Amygdala (tissue), 56 donors: ENCODE measurements at places on chromosomes 3 and 15.
A peak's percentile ranks its signal among the peaks of the same experiment; 100 is the strongest.

DNA sequence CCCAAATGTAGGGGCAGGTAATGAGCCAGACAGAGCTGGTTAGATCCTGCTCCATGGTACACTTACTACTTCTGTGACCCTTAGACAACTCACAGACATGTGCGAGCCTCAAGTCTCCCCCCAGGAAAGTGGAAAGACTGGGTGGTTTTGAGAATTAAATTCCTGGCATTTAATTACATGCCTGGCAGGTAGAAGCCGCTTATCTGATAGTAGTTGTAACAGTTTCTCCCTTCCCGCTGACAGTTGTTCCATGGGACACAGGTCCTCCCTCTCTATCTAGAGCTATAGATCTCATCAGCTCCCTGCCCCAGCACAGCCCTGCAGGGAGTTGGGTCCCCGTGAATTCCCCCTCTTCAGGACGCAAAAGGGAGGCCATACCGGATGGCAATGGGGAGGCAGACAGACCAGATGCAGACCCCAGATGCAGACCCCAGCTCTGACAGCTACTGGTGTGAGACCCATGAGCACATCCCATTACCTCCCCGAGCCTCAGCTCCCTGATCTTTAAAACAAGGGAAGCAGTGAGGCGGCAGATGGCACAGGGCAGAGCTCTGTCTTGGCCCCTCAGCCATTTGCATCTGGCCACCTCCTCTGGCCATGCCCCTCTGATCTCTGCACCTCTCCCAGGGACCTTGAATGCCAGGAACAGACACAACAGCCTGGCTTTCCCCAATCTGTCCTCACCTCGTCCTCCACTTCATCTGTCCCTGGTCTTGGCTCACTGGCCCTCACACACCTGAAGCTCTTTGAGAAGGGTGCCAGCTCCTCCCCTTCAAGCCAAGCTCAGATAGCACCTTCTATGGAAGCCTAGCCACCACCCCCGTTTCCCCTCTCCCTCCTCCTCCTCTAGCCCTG is 34.1 kb upstream of the NR2C2 start:
- no peak for DNase-seq

- DNase-seq, result no peak
Observed at GRCh38 chr3:156461889-156462288, 93.0 kb downstream of the SSR3 start.

DNA sequence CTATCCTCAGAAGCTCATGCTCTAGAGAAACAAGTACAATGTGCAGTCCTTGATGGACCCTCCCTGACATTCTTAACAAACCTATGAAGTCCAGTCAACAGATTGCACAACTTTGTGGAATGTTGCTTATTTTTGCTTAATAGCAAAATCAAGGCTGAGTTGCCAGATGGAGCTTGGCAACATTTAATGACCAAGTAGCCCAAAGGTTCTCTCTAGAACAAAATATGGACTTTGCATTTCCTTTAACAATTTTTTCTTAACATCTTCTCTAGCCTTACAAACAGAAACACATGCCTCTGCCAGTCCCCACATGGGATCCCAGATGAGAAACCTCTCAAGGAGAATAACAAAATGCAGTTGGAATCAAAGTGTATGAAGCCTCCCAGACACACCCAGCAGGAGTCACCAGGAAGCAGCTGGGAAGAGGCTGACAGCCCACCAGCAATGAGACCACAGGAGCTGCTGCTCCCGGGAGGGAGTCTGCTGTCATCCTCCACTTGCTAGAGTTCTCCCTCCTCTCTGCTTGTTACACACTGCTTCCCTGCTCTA is 422.5 kb upstream of the CDIN1 start:
- no peak for DNase-seq

DNA sequence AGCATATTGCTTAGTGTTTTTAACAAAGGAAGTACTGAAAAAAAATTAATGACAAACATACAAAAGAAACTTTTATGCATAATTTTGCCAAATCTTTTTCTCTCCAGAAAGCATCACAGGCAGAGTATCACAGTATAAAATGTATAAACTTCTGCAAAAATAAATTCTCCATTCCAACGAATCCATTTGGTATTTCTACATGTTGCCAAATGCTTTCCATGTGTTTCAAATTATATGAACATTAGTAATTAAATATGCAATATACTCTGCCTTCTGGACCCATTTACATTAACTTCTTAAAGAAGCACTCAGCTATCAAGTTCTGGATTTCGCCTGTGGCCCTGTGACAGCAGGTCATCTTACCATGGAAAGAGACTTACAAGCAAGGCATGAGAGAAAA is 189.1 kb upstream of the ALCAM start:
- no peak for DNase-seq

DNA sequence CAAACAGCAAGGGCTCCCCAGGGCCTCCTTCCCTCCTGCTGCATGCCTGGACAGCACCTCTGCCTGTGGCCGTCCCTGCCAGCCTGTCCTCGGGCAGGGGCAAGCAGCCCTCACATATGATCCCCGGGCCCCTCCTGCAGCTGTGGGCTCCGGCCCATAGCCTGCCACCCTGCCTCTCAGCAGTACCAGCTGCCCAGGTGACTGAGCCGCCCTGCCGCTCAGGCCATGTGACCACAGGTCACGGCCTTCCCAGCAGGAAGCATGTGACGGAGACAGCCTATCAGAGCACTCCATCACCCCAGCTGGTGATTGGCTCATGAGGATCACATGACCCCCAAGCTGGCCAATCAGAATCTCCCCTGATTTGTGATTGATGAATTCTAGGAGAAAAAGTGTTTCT is 23.9 kb downstream of the ALDH1L1 start:
- no peak for DNase-seq

GRCh38 chr15:58459045-58459444 is 27.3 kb downstream of the LIPC start:
- no peak for DNase-seq

- no peak for DNase-seq
Observed at GRCh38 chr3:142657033-142657432, 60.8 kb downstream of the PLS1 start.

DNA sequence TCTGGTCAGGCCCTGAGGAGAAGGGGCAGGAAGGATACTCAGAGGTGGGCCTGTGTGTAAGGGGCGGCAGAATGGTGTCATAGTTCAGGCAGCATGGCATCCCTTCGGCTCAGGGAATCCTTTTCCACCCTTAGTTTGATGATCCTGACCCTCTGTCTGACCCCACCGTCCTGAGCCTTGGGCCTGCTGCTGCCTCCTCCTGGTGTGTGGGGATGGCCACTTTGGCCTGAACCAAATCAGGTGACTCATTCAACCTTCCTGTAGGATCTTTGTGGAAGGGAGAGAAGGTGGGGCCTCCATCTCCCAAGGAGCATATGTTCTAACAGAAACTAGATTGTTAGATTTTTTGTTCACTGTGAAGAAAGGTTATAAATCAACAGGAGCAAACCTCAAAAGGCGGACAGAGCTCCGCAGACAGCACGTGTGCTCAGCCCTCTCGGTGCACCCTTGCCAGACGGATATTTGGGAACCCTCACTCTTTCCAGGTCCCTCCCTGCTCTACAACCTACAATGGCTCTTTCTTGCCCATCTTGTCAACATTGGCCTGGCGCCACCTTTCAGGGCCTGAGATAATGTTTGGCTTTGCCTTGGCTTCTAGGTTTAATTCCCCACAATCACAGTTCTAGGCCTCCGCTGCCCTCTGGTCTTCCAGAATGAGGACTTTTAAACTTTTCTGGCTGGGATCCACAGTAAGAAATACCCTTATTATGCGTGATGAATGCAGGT is 21.7 kb downstream of the THSD4 start:
- DNase-seq, result no peak

DNA sequence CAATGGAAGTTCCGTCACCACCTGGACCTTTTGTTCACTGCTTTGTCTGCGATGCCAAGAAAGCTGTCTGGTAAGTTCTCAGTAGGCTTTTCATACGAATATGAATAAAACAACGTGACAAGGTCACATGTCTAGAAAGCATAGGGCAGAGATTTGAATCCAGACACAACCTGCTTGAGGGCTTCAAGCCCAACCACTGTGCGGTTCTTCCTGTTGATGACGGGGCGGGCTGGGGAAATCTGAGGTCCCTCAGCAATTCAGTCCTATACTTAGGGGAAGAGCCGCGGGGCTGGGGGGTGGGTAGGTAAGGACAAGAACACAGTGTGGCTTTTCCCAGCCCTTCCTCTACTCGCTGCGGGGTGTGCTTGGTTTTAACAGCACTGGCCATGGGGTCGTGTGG is 32.4 kb upstream of the SMAD3 start:
- no peak for DNase-seq

DNA sequence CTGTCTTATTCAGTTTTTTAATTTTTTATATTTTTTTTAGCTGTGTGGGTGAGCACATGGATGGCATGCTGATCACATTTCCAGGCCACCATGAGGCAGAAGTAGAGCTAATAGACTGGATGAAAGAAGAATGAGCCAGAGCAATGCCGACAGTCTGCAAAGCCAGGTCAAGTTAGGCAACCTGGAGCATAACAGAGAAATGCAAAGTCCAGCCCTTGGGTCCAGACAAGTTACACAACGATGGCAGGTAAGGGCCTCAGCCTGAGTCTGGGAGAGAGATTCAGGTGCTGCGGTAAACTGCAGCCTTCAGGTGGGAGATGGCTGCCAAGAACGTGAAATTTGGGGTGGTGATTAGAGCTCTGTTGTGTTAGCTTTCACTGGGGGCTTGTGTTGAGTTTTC is 84.0 kb upstream of the CACNA2D3 start:
- DNase-seq, result no peak

DNA sequence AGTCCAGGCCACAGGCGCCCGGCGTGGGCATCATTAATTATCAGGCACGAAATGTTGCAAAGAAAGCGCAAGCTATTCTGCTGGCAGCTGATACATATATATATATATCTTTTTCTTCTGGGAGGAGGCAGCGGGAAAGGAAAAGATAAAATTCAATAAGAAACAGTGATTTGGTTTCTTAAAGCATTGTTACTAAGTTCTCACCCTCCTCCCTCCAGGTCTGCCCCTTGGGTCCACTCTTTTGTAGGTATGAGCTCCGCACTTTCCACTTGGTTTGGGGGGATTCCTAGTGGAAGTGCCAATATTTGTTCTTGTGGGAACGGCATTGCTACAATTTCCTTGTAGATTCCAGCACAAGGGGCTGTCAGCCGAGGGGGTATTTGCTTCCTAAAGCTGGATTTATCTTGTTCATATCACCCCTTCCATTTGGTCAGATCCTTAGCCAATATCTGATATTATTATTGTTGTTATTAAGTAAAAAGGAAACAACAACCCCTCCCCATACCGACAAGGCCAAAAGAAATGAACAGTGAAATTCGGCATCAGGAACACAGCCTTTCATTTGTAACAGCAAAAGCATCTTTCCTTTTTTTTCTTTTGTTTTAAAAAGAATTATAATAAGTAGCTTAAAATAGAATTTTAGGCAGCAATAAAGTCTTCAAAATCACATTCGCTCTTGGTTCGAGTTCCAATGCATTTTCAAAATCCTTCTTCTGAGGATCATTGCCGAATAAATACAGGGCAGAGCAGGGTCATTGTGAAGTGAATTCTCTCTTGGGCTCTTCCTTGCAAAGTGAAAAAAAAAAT is 15.6 kb downstream of the ZIC1 start:
- no peak for DNase-seq

- no peak for DNase-seq
Observed at GRCh38 chr3:122668930-122669730, 11.5 kb upstream of the PARP14 start.

DNA sequence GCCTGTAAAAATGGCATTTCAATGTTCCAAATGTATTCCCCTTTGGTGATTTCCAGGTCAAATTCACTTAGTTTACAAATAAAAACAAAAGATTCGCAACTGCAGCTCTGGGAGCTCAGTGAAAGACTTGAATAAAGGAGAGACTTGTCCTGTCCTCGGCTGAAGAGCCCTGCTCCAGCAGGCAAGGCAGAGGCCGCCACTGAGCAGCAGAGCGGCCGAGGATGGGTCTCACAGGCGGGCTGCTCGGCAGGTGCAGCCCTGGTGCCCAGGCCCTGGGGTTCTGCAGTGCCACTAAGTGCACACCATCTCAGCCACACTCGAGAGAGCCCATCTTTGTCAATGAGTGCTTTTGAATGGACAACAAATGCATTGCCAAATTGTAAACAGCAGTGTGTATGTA is 856.2 kb downstream of the AGBL1 start:
- DNase-seq, result peak; percentile 36

GRCh38 chr3:123683505-123684154 is 98.8 kb upstream of the HACD2 start:
- DNase-seq, result no peak

- no peak for DNase-seq
Observed at GRCh38 chr3:116070061-116070460, 375.2 kb downstream of the LSAMP start.

DNA sequence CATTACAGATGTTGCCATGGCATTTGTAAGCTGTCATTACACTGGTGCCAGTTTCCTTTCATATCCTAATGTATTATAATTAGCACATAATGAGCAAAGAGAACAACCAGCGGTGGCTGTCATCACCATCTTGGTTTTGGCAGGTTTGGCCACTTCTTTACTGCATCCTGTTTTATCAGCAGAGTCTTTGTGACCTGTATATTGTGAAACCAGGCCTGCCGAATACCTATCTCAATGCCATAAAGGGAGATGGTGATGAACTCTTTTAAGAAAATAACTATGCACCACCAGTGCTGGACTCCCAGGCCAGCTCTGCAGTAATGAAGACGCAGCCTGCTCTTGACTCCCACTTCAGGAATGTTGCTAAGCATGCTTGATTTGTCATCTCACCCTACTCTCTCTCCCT is 458.1 kb upstream of the NR2F2 start:
- DNase-seq, result no peak

- no peak for DNase-seq
Observed at GRCh38 chr3:142285083-142285517, 59.7 kb upstream of the GK5 start.

GRCh38 chr15:35522061-35522460 is 23.9 kb downstream of the DPH6 start:
- DNase-seq, result no peak

- no peak for DNase-seq
Observed at GRCh38 chr3:108117241-108117775, 26.5 kb upstream of the CD47 start.

DNA sequence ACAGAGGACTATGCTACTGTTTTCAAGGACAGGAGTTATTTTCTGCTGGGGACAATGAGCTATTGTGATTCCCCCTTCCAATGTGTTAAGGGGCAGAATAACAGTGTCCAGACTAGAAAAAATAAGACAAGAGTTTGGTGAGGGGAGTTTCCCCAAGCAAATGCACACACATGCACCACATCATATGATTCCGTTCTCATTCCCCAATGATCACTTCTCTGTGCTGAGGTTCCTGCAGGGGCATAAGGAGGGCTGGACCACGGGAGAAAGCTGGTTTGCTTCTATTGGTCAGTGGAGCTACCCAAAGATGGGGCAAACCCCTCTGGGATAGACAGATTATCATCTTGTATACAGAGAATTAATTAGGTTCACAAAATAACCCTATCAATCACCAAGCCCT is 80.6 kb downstream of the RBPMS2 start:
- no peak for DNase-seq

DNA sequence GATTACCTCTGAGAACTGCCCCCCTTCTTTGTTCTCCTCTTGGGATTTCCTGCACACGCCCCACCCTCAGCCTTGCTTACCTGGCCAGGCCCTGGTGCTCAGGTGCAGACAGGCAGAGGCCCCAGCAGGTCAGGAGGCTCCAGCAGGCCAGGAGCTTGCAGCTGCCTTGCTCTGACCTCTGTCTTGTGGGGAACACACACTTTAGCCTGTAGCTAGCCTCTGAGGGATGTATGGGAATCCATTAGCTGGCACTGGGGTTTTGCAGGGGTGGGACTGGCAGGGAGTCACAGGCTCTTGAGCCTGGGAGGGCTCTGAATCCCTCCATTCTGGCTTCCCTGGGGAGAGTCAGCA is 2.7 kb downstream of the SMAD6 start:
- no peak for DNase-seq

GRCh38 chr15:95363646-95364045 is 966.9 kb upstream of the NR2F2 start:
- no peak for DNase-seq
